WERI-Rb-1 (cell line): ENCODE measurements at places on chromosomes 12 and 14.

- DNase-seq, result no peak
Observed at GRCh38 chr12:41881891-41882805, 262.5 kb downstream of the GXYLT1 start.

DNA sequence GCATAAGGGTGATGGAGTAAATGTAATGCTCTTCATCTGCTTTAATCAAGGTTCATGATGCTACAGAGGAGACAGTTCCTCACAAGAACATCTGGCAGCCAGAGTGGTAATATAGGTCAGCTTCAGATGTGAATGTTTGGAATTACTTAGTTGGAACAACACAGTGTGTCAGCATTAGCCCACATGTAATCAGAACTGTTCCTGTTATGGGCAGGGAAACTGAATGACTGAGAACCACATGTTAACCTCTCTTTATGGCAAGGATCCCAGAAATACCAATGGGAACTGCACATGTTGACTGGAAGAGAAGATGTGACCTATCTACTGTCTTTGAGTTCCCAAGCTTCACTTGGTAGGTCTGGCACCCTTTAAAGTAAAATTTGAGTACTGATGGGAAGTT, 390.1 kb upstream of the PDE3A start:
- DNase-seq, result no peak

GRCh38 chr14:95397325-95397724, 77.6 kb upstream of the CLMN start:
- no peak for DNase-seq

GRCh38 chr12:98121963-98122362, 393.4 kb upstream of the TMPO start:
- DNase-seq, result no peak

- no peak for DNase-seq
Observed at GRCh38 chr14:63243646-63244045, 39.4 kb downstream of the RHOJ start.

- DNase-seq, result no peak
Observed at GRCh38 chr14:24674204-24674970, 40.4 kb upstream of the GZMB start.

- DNase-seq, result no peak
Observed at GRCh38 chr12:95185854-95186253, 31.4 kb downstream of the FGD6 start.

DNA sequence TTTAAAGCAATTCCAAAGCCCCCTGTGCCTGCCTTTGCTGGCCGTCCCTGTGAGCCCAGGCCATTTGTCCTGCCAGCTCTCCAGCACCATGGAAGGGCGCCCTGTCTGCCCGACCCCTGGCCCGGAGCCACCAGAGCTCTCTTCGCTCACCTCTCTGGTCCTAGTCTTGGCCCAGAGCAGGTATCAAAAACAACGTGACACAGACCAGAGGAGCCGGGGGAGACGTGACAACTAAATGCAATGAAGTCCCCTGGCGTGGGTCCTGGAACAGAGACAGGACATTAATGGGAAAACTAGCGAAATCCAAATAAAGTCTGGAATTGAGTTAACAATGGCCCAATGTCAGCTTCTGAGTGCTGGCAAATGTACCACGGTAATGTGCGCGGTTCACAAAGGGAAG, 83.2 kb upstream of the DIO3 start:
- DNase-seq, result no peak

GRCh38 chr14:101464984-101465794, 96.1 kb upstream of the DIO3 start:
- no peak for DNase-seq

DNA sequence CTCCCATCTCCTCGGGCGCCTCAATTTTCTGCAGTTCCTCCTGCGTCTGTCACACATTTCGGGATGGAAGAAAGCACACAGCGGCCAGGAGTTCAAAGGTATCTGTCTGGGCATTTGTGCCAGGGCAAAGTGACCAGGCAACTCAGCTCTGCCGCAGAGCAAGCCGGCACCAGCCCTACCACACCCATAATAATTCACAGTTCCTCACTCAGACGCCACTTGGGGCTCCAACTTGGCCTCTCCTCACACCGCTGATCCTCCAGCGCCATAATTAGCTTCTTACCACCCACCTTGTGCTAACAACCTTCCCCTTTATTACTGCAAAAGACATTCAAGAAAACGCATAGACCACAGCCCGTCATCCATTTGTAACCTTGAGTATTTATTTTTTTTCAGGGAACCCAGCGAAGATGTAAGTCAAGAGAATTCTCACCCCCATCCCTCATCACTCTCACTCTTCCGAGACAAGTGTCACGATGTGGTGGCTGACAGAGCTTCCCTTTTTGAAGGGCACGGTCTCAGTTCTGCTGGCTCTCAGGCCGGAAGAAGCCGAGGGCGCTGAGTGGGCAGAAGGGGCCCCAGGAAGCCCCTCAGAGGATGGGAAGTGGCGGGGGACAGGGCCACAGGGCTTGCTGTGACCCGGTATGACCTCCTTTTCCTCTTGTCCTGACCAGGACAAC, 25.2 kb upstream of the NCOR2 start:
- DNase-seq, result no peak

DNA sequence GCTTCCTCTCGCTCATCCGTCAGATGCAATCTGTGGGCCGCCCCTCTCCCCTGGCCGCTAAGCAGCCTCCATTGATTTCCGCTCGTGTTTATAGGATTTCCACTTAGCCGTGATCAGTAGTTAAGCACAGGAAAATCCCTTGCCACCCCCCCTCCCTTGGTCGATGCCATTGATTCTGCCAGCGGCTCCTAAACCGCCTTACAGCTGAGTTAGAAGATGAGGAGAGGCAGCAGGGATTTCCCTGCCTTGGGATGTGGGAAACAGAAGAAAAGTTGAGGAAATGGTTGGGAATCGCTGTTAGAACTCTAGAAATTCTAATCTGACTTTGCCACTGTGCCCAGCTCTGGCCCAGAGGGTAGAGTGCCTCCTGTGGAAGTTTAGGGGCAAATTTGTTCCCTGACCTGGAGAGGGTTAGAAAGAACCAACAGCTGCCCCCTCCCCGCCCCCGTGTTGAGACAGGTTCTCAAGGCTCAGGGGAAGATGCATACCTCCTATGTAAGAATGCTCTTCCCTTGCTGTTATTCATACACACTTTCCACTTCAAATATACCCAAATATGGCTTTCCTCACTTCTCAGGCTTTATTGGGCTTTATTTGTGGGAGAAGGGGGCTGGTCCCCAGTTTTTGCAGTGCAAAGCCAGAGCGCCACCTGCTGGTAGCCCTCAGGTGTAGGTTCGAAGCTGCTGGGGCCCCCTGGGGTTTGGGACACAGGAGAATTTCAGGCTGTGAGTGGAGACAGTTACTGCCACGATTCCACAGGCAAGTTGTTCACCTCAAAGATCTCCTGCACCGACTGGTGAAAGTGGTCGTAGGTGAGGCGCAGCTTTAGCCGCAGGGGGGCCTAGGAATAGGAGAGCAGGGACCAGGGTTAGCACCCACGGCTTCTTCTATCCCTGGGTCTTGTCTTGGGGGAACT, 3.2 kb downstream of the THTPA start:
- peak; percentile 85 for DNase-seq

DNA sequence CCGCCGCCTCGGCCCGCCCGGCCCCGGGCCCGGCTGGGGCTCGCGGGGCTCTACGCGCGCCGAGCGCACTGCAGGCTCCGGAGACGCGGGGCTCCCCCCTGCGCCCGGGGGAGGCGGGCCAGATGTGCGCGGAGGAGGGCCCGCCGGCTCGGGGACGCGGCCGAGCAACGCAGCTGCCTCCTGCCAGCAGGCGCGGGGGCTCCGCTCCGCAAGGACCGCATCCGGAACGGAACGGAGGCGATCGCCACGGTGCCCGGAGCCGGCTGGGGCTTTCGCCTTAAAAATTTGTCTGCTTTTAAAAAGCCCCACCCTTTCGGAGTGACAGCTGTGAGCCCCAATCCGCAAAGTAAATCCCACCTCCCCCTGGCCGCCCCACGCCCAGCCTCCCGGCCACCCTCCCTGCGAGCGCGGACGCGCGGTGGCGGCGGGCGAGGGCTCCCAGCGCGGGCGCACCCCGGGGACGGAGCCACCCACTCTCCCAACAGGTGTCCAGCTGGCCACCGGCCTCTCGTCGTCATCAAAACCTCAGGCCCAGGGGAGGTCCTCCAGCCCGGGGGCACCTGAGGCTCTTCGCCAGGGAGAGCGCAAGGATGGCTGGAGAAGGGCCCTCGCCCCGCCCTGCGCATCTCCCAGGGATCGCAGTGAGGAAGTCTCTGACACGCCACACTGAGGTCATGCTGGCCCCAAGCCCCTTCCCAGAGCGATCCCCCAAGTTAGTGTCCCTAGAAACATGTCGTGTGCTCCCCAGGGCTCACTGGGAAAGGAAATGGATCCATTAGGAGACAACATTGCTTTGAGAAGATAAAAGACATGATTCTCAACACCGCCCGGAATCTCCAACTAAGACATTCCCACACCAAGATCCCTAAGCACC, at the start of gene TMEM132D:
Gene TMEM132D (minus strand): TSS at position 70 of the 874 bp plus-strand sequence.
- no peak for DNase-seq

GRCh38 chr12:88909510-88909909, 329.2 kb upstream of the KITLG start:
- DNase-seq, result no peak

DNA sequence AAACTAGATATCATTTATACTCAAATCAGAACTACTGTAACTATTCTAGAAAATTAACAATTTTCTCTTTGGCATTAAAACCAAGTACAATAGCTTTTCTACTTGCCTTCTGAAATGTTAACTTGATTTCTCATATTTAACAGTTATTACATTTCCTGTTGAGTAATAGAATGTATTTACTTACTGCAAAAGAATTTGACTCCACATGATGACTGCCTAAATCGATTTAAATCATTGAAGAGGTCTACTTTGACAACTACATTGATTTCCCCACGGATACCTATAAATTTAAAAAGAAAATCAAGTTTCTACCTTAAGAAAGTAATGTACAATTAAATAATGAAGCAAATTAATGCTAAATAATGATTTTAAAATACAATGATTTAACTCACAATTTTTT, 18.9 kb downstream of the C2CD5 start:
- DNase-seq, result no peak

GRCh38 chr14:100173353-100173752, 13.9 kb upstream of the DEGS2 start:
- DNase-seq, result no peak

DNA sequence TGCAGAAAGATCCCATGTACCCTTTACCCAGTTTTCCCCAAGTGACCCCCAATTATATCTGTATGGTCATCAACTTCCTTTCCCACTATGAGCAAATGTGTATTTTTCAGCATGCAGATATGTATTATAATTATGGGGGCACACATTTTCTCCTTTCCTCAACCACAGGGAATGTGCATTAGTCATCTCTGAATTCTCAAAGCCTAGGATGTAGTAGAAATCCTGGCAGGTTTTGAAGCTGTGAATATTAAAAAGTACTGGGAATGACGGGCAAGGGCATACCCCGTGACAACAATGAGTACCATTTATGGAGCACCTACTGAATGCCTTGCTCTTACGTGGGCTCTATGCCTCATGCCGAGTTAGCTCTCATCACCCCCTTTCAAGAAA, 71.5 kb downstream of the VWF start:
- no peak for DNase-seq

- DNase-seq, result peak; percentile 87
Observed at GRCh38 chr14:54564868-54565784, 1.8 kb upstream of the SAMD4A start.

DNA sequence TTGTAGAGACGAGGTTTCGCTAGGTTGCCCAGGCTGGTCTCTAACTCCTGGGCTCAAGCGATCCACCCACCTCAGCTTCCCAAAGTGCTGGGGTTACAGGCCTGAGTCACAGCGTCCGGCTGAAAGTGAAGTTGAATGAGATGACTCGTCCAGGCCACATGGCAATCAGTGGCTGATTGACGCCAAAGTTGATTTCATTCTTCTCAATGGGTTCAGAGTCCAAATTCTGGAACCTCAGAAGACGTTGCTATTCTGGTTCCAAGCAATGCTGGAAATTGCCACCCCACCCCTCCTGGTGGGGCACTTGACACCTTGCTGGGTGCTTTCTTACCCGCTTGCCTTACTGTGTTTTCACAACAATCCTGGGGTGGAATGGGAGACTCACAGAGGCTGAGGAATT, 14.9 kb downstream of the ABCB9 start:
- DNase-seq, result no peak

GRCh38 chr12:105220929-105221290, 15.1 kb downstream of the APPL2 start:
- DNase-seq, result no peak

DNA sequence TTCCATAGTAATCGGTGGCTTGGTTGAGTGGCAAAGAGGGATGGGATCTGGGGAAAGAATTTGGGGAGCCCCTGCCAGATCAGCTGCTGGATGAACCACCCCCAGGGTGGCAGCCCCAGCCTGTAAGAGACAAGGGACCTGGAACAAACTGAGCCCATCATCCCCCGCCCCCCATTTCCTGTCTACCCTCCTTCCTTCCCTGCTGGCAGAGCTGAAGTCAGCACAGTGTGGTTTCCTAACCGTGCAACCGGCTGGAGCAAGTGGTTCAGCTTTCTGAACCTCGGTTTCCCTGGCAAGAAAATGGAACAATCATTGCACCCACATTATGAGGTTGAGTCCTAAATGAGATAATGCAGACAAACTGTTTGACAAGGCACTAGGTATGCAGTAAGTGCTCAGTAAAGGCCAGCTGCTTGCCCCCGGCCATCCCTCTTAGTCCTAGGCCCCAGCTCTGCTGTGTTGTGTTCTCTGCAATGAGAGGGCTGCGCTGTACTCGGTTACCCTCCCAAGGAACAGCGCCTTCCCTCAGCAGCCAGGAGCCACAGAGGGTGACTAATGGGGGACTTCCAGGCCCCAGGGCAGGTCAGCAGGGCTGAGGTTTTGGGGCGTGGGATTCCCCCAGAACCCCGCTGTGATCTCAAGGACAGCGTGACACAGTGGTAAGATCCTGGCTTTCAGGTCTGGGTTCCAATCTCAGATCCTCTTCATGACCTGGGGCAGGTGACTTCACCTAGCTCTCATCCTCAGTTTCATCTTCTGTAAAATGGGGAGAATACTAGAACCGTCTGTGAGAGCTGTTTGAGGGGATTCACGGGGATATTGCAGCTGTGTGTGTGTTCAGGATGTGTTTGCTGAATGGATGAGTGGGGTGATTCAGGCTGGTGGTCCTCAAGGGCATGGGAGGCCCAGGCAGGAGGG, 16.5 kb downstream of the SELPLG start:
- no peak for DNase-seq

GRCh38 chr14:101681795-101682194, 79.7 kb upstream of the PPP2R5C start:
- DNase-seq, result no peak

DNA sequence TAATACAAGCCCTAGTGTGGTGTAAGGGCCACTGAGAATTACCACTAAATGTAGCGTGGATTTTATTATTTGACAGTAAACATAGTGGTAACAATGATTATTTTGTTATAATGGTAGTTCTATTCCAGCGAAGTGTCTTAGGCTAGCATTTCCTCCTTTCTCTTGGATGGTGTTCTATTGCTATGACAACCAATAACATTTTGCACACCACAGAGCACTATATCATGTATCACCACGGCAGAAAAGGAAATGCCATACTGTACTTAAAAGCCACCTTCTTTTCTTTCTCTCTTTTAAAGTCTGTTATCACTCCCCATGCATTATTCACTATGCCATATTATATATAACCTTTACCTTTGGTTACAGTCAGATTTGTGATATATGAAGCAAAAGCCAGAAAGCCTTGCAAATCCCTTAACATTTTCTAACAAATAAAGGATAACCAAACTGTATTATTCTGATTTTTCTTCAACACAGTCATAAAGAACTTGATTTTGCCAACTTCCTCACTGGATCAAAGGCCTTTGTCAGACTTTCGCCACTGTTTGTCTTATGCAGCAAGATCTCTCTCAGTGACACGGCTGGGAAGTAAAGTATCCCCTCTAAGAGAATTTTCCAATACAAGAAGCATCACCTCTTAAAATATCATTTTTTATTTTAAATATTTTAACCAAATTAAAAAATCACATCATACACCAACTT, 195.8 kb downstream of the FOXN3 start:
- no peak for DNase-seq
